ENCODE measurements at places on chromosomes 5 and 9.

- no peak for DNase-seq
These were observed 100.0 kb downstream of the PARP8 start for GRCh38 chr5:50766462-50766861.

GRCh38 chr5:114346181-114346580 lies 15.7 kb upstream of the KCNN2 start:
- no peak for DNase-seq

GRCh38 chr9:107730666-107731065 lies 241.1 kb upstream of the KLF4 start:
- no peak for DNase-seq

DNA sequence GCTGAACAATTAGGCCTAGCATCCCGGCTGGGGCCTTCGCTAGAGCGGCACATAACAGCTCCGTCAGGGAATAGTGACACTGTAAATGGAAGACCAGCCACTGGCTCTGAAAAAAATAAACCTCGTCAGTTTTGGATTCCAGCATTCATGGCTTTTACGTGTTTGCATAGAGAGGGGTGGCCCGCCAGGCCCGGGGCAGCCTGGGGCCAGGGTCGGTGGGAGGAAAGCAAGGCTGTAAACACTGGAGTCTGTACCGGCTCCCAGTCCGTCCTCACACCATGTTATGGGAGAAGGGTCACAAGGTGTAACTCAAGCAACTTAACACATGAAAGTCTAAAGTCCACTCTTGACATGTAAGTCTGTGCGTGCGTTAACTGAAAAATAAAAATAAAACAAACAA lies 11.2 kb downstream of the CCNI2 start:
- no peak for DNase-seq

- no peak for DNase-seq
These were observed 2002.9 kb upstream of the NUDT12 start for GRCh38 chr5:105565531-105565930.

DNA sequence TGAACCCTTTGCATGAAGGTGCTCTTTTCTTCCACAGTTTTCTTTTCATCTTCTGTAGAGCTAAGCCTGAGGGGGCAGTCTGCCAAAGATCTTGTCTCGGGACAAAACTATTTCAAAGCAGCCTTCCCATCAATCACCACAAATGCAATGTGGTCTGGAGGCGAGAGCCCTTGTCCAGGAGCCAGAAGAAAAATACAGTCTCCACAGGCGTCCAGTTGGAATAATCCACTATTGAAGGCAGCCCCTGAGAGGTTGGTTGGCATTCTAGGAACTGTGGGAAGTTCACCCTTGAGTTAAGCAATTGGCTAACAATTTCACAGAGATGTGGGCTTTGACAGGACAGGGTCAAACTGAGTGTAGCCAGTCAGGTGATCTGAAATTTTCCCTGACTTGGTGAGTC lies 72.0 kb downstream of the SEMA6A start:
- no peak for DNase-seq

GRCh38 chr9:105978826-105979225 lies 284.5 kb downstream of the TMEM38B start:
- DNase-seq, result no peak

DNA sequence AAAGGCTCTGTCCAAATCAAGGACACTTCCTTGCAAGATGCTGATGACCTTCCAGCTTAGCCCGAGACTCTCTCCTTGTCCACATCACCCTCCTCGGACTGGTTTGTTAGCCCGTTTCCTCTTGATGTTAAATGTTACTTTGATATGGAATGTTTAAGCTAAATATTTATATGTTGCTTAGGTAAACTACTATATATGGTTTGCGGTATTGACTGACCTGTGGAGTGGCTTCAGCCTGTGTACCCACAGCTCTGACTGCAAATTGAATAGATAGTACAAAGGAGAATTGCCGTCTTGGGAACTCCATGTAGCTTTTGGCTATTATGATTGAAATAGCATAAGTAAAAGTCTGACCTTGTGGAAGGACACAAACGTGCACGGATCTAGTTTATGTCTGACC lies 422.0 kb downstream of the YTHDC2 start:
- DNase-seq, result no peak

DNA sequence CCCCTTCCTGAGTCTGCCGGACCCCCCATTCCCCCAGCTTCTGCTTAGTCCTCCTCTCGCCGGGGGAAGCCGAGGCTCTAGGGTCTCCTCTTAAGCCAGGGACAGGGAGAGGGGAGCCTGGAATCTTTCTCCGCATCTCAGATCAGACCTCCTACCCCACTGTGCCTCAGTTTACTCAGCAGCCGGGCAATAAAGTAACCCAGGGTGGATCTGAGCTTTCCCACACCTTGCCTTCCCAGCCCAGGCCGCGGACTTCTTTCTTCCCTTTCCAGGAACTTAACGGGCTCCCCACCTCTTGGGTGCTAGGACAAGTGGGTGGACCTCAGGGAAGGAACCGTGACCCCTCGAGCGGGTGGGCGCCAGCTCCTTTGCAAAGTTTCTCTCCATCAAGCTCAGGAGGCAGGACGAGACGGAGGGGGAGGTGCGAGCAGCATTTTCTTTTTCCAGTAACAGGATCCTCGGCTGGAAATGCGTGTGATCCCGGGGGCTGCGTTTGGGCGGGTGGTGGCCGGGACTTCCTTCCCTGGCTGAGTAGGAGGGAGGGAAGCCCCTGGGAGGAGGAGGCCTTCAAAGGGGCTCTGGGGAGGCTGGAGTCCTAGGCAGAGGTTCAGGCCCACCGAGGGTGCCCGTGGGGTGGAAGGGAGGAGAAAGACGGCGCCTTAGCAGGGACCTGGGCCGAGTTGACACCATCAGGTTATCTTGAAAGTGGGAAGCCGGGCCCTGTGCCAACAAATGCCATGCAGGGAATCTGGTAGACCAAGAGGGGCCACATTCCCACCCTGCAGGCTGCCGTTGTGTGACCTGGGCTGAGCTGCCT lies 795 bp downstream of the DAB2IP start:
- DNase-seq, result no peak

DNA sequence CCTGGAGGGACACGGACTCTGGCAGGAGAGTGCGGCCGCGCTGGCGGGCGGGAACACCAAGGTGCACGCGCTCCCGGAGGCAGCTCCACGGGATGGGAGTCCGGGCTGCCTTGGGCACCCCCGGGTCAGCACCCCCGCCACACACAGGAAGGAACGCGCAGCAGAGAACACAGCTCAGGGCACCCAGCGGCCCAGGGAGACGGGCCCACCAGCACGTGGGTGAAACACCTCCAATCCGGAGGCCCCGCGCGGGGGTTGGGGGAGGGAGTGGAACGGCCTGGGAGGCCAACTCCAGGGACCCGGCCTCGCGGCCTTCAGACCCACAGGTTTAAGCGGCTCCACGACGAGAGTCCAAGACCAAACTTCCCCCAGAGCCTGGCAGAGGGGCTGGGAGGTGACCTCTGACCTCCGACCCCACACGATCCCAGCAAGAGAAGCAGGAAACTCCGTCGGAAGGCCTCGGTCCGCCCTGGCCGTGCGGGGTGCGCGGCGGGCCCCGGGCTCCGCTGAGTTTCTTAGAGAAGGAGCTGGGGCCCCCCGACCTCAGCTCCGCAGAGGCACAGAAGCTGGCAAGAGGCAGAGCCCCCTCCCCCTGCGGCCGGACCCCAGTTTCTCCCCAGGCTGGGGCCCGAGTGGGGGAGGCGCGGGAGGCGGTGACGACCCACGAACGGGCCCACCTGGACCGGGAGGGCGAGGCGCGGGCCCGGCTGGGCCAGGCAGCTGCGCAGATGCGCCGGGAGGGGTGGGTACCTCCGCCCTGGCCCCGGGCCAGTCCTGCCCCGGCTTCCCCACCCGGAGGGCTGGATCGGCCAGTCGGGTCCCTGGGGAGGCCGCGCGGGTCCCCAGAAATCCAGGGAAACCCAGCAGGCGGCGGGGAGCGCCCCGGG lies 851 bp downstream of the NACC2 start:
- peak; percentile 75 for DNase-seq

- DNase-seq, result no peak
These were observed 124.7 kb downstream of the GABBR2 start for GRCh38 chr9:98584059-98584458.

DNA sequence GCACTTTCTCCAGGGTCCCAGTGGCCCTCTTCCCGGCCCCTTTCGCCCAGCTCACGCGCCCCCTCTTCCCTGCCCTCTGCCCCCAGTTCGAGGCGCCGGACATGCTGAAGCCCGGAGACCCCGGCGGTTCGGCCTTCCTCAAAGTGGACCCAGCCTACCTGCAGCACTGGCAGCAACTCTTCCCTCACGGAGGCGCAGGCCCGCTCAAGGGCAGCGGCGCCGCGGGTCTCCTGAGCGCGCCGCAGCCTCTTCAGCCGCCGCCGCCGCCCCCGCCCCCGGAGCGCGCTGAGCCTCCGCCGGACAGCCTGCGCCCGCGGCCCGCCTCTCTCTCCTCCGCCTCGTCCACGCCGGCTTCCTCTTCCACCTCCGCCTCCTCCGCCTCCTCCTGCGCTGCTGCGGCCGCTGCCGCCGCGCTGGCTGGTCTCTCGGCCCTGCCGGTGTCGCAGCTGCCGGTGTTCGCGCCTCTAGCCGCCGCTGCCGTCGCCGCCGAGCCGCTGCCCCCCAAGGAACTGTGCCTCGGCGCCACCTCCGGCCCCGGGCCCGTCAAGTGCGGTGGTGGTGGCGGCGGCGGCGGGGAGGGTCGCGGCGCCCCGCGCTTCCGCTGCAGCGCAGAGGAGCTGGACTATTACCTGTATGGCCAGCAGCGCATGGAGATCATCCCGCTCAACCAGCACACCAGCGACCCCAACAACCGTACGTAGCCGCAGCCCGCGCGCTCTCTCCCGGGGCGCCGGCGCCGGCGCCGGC lies 1.0 kb downstream of the PRDM6 start:
- peak; percentile 37 for DNase-seq

DNA sequence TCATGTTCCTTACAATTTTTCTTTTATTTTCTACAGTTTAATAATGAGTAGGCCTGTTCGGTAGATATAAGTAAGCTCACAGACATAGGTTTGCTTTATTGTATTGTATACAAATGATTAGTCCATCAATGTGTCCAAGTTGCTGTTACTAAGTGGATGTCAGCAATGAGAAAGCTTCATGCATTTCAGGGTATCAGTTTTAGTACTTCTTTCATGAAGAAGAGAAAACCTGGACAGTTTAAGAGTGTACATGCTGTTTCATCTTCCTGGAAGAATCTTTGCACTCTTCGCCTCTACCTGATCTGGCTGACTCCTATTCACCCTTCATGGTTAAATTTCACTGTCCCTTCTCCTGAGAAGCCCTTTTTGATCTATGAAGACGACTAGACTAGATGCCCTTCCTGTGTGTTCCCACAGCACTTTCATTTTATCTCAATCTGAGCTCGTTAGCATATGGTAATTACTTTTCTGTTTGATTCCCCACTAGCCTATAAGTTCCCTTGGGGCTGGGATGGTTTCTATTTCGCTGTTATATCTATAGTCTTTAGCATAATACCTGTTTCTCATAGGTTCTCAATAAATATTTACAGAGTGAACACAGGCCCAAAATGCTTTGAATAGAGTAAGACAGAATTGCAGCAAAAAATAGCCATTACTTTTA lies 70.7 kb downstream of the CETN3 start:
- DNase-seq, result no peak

- DNase-seq, result no peak
These were observed 7.2 kb upstream of the FYB1 start for GRCh38 chr5:39226558-39226957.

GRCh38 chr5:137462265-137462590 lies 36.9 kb downstream of the SPOCK1 start:
- no peak for DNase-seq

DNA sequence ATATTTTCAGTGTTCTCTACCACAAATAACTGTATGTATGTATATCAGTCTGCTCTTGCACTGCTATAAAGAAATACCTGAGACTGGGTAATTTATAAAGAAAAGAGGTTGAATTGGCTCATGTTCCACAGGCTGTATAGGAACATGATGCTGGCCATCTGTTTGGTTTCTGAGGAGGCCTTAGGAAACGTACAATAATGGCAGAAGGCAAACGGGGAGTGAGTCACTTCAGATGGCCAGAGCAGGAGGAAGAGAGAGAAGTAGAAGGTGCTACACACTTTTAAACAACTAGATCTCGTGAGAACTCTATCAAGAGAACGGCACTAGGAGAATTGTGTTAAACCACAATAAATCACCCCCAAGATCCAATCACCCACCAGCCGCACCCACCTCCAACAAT lies 121.7 kb downstream of the ADAMTS6 start:
- no peak for DNase-seq

DNA sequence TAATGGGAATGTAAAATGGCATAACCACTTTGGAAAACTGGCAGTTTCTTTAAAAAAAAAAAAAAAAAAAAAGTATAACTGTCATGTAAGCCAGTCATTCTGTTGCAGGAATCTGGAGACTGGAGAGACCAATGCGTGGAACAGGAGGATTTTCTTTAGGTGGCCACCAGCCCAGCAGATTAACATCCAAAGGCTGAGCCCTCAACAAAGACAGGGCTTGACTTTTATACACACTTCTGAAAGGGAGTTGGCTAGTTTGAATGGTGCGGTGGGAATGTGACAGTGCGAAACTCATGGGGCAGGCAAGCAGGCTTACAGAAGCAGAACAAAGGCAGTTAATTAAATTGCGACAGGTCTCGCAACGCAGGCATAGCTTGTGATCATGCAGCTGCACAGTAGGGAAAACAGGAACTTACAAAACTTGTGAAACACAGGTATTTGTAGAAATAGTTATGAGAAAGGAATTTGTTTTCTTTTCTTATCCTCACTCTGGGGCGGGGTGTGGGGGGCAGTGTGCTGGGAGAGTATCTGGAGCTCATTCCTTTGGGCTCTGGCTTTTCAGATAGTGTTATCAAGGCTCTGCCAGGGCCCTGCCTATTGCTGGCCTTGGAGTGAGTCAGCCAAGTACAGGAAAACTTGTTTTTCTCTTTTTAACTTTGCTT lies 12.0 kb downstream of the UIMC1 start:
- DNase-seq, result no peak

DNA sequence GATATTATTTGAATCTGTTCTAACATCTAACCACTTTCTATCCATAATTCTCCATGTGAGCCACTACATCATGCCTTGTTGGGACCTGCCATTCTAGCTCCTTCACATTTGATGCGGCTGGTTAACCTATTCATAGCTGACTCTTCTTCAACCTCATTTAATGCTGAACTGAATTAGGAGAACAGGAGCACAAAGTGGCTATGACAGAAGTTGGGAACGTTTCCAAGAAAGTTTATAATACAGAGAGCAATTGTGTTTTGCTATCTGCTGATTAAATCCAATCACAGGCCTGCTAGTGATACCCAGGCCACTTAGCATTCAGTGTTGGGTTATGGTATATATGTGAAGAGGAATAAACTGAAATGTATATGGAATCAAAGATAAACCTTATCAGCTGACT lies 440.3 kb downstream of the PTPRD start:
- DNase-seq, result no peak

DNA sequence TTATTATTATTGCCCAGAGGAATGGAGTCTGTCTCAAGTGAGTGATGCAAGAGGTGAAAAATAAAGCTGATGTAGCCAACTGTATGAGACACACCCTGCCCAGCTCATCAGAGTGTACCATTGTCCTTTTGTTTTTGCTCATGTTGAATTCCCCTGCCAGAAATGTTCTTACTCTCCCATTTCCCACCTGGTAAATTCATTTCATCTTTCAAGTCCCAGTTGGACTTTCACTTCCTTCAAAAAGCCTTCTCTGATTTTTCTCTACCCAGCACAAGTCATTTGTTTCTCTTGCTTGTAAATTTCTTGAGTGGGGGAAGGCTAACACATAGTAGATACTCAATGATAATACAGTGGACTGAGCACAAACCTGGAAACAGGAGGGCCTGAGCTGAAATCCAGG lies 394.5 kb upstream of the ZNF462 start:
- no peak for DNase-seq
